CD4-positive, alpha-beta memory T cell (primary cell): ENCODE measurements at places on chromosomes 13 and 19. TPM values are rescaled to one million over a fixed set of nuclear protein-coding genes. Genes with fewer than 3 reads are reported as not detected.
A peak's percentile ranks its signal among the peaks of the same experiment; 100 is the strongest.

DNA sequence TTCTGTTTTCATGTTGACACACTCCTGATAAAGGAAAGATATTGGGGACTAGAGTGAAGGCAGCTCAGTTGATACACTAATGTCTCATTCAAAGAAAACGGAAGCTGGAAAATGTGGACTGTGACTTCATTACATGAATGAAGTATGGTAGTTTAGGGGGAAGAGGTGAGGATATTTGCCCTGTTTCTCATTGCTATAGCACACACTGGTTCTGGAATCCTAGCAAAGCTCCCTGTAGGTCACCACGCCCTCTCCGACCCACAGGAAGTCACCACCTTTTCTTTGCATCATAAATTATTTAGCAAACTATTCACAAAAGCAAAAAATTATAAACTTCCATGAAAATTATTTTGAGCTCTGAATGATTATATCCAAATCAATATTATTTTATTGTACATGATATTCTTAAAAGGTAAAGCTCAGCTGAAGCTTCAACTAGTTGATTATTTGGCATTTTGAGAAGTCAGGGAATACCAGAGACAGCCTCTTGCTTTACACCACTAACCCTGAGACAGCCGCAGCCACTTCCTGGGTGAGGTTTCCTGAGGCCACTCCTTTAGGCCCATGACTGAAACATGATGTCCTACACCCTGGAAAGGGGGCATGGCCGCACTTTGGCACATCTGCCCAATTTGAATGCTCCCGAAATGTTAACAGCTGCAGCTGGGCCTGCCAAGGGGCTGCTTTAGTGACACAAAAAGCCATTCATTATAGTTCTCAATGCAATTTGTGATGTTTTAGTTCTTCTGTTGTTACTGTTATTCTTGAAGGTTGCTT lies 50.0 kb upstream of the WDFY2 start:
- peak; percentile 27 for DNase-seq
- no peaks in the 10 kb centered on the region for H3K27me3 ChIP-seq
- no peaks in the 10 kb centered on the region for H3K36me3 ChIP-seq
- no peak overlapping the region for H3K4me3 ChIP-seq
- H3K4me1 ChIP-seq: peaks cover 32% of the 10 kb centered on the region
- peak overlapping the region; percentile 31 for H3K27ac ChIP-seq

DNA sequence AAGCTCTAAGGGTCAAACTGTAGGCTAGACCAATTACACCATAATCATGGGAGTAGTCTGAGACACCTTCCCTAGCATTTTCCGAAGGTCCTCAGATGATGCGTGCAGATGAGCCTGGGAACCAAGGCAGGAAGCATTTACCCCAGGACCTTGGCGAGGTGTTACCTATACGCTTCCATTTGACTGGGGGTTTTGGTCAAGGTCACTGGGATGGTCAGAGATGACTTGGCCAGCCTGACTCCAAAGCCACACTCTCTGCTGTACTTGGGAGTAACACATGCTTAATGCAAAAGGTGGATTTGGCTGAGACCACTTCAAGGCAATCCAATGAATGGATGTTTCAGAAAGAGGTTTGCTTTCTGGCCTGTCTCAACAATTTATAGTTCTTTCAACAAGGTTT lies 98.9 kb upstream of the IRS2 start:
- no peak overlapping the region for H3K4me3 ChIP-seq
- H3K27me3 ChIP-seq: no peaks in the 10 kb centered on the region
- H3K36me3 ChIP-seq: no peaks in the 10 kb centered on the region
- no peak for DNase-seq
- no peaks in the 10 kb centered on the region for H3K4me1 ChIP-seq

MEDAG gene
- not detected for total RNA-seq

DNA sequence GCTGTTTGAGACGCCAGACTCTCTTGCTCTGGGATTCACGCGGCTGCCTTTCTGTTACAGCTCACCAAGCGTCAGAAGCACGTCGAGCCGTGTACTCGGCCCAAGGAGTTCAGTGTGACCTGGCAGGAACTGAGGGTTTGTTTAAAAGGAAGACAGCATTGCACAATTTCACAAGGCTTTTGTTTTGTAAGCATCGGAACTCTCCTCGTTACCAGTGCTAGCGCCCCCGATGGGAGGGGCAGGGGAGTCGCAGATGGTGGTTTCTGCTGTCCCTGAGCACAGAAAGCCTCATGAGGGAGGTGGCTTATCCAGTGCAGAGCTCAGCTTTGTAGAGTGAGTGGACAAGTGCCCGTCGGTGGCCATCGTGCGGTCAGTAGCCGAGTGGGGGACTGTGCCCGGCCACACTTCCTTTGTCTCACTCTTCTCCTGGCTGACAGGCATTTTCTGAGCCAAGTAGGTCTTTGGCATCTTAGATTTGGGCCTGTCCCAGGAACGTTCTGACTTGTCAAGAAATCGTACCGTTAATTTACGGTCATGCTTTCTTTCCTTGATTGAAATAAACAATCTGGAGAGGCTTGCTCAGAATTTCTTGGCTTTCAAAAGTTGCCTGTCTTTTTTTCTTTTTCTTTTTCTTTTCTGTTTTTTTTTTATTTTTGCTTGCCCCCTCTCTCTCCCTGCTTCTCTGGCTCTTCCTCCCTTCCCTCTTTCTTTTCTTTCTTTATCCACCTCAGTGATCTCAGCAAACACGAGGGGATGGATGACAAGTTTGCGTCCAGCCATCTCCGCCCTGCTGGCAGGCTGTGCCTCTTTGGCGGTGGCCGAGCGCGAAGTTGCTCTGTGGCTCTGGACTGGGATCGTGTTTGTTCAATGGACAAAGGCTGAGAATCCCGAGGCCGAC lies 7.7 kb downstream of the KDM4B start:
- no peak overlapping the region for H3K4me3 ChIP-seq
- no peaks in the 10 kb centered on the region for H3K27me3 ChIP-seq
- no peak overlapping the region for H3K27ac ChIP-seq
- no peaks in the 10 kb centered on the region for H3K36me3 ChIP-seq

GRCh38 chr19:45428384-45429231 lies 4.9 kb upstream of the ERCC1 start:
- no peak overlapping the region for H3K27ac ChIP-seq
- no peak overlapping the region for H3K4me3 ChIP-seq
- DNase-seq: no peak
- H3K36me3 ChIP-seq: no peaks in the 10 kb centered on the region
- peaks cover 23% of the 10 kb centered on the region for H3K4me1 ChIP-seq

CACTIN gene
- total RNA-seq: 50.4 TPM

ASF1B gene
- 2.3 TPM for total RNA-seq

DNA sequence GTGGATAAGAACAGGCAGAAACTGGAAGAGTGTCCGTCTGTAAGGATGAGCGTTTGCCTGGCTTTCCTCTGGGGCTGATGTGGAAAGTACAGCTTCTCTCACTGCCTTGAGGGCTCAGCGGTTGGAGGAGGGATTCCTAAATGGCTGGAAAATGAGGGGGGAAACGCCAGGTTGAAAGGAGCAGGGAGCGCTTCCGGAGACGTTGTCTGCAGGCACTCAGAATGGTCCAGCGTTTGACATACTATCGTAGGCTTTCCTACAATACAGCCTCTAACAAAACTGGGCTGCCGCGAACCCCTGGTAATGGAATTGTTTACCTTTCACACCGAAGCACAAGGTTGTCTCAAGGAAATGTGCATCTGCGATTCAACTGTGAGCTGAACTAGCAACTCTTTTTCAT lies 39.9 kb downstream of the MRPL57 start:
- no peak for DNase-seq
- no peaks in the 10 kb centered on the region for H3K27me3 ChIP-seq
- H3K36me3 ChIP-seq: no peaks in the 10 kb centered on the region
- peaks cover 9% of the 10 kb centered on the region for H3K4me1 ChIP-seq

CYP4F11 gene
- total RNA-seq: not detected

CD37 gene
- total RNA-seq: 347 TPM

DNA sequence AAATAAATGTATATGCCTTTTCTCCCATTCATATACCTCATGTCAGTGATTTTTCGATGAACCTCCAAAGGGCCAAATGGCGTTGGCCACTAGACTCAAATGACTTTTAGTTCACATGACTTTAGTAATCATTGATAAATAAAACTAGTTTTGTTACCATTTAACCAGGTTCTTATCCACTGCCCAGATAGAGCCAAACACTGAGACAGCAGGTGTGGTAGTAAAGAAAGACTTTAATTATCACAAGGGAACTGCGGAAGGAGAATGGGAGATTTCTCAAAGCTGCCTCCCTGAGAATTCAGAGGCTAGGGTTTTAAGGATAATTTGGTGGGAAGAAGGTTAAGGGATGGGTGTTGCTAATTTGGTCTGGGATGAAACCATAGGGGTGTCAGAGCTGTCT lies 19.4 kb upstream of the KBTBD6 start:
- no peak overlapping the region for H3K4me3 ChIP-seq
- H3K4me1 ChIP-seq: no peaks in the 10 kb centered on the region
- H3K27ac ChIP-seq: no peak overlapping the region
- no peak for DNase-seq
- H3K36me3 ChIP-seq: no peaks in the 10 kb centered on the region

DNA sequence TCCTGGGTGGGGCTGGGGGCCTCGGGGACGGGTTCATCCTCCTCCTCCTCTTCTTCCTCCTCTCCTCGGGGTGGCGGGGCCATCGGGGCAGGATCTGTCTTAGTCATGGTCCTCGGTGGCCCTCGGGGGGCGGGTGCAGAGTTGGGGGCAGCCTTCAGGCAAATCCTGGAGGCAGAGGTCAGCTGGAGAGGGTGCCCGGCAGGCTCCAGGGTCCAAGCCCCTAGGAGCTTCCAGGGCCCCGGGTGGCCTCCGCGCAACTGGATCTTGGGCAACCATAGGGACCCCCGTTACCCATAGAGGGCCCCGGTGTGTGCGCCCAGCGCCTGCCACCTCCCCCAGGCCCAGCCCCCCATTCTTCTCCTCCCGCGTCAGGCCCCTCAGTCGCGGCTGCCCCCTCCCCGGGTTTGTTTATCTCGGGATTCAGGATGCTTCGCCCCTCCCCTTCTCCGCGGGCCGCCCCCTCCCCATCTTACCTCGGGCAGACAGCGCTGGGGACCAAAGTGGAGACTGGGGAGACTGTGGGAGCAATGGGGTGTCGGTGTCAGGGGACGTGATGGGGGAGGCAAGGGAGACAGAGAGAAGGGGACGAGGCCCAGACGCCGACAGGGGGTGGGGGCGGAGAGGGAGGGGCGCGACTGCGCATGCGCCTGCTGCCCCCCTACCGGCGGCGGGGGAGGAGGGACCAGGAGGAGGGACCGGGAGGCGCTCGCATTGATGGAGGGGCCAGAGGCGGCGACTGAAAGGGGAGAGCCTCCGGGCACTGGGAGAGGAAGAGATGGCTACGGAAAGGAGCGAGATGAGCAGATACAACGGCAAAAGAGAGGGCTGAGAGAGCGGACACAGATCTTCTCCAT lies at the start of gene CLIP3:
Gene CLIP3, minus strand, starts transcription at position 623 of the 854 bp plus-strand sequence. Its CDS starts 516 bp downstream, at position 107.
- no peak within 1 kb of the TSS for H3K27ac ChIP-seq
- H3K27me3 ChIP-seq: no peaks in the 10 kb centered on the region
- H3K36me3 ChIP-seq: no peaks in the 10 kb centered on the region
